Stomach (tissue), 19 donors: ENCODE measurements at places on chromosomes 4 and X. TPM values are rescaled to one million over a fixed set of nuclear protein-coding genes. Genes with fewer than 3 reads are reported as not detected.

Gene CXCL3
- total RNA-seq: 45.1 TPM

Gene NLGN3
- not detected for total RNA-seq

Gene PLXNB3
- total RNA-seq: 18.7 TPM

Gene NSUN7
- total RNA-seq: 17.3 TPM

Gene NR3C2
- total RNA-seq: 36.4 TPM

Gene GRIA3
- total RNA-seq: 4.7 TPM

Gene SSX3
- not detected for total RNA-seq

Gene YY2
- total RNA-seq: 5.7 TPM

GRCh38 chrX:151505796-151506195 lies 57.7 kb upstream of the PASD1 start:
- DNase-seq: no peak

DNA sequence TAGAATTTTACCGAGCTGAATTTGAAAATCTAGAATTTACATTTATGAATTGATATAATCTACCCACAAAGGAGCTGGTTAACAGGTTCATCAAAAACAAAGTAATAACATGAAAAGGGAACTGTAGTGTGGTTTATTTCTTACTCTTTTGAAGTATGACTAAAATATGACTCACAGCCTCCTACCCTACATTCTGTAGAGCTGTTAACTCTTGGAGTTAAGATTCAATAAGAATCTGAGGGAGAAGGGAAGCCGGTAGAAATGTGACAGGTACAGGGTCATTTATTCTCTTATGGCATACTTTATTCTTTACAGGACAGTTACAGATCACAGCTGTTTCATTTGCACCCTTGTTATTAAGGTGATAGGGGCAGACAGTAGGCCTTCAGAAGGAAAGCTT lies 132.2 kb upstream of the FAM47B start:
- no peak for DNase-seq

GRCh38 chrX:98350940-98351339 lies 1467.2 kb downstream of the RPA4 start:
- no peak for DNase-seq

GRCh38 chr4:85784947-85785346 lies 310.0 kb downstream of the ARHGAP24 start:
- no peak for DNase-seq

DNA sequence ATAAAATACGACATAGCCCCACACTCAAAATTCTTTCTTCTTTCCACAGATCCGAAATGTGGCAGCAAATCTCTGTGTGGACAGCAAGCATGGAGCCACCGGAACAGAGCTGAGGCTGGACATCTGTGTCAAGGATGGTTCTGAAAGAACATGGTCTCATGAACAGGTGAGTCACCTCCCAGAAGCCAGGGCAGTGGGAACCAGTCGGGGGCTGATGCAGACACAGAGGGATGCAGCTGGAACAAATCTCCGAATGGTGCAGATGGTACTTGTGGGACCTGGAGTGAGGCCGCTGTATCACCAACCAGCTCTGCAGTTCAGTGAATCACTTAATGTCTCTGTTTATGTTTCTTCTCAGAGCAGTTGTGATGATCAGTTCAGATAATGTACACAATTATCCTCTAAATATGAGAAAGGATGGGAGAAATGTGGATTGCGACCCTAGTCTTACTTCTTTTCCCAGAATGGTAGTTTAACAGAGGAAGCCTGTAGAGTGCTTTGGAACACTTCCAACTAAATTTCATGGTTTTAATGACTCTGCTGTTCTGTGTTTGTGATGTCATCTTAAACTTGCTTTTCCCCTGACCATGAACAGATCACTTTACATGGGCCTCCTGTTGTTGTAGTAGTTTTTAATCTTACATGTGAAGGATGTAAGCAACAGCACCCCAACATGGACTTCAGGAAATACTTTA lies 159.3 kb upstream of the GALNT7 start:
- DNase-seq: no peak

DNA sequence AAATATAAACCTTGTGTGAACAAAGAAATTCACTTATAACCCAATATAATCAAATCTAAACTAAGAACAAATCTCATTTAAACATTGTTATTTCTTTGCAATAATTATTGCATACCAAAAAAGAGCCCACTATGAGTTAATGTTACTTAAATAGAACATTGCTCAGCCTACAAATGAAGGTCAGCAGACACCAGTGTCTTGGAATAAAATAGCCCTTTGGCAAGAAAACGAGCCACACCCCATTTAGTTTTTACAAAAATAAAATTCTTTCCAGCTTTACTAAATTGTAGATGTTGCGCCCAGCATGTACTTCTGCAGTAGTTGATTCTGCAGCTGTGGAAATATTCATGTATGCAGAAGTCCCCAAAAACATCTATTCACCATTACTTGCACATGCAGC lies 12.2 kb downstream of the PLS3 start:
- DNase-seq: no peak

DNA sequence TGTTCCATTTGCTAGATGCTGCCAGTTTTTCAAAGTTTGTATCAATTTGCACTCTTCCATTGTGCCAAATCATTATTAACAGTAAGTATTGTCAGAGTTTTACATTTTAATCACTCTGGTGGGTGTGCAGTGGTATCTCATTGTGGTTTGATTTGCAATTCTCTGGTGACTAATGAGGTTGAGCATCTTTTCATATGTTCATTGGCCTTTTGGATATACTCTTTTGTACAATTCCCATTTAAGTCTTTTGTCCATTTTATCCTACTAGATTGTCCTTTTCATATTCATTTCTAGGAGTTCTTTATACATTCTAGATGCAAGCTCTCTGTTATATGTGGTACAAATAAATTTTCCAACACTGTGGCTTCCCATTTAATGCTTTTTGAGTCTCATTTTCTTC lies 17.4 kb upstream of the ARHGAP36 start:
- DNase-seq: no peak

DNA sequence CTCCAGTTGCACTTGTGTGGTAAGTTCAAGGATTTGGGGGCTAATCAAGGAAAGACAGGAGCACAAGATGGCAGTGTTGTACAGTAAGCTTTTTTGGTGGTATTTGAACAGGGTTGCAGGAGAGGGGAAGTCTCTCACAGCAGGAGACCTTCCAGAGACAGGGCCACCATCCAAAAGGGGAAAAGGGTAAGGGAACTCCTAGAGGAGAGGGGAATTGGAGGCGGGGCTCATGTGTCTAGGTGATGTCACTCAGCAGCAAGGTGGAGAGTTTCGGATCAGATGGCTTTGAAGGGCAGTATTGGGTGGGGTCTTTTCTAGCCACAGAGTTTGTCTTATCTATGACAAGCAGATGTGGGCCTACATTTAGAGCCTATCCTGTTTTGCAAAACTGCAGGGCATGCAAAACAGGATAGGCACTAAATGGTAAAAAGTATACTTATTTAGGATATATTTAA lies 13.4 kb upstream of the RNF175 start:
- no peak for DNase-seq

GRCh38 chrX:130267956-130268448 lies 697 bp downstream of the ZNF280C start:
- no peak for DNase-seq

- peak; percentile 13 for DNase-seq
These were observed 233.5 kb upstream of the GYPA start for GRCh38 chr4:144374065-144374464.

- DNase-seq: peak; percentile 32
These were observed 127.2 kb downstream of the FBXW7 start for GRCh38 chr4:152408514-152409327.

- no peak for DNase-seq
These were observed 77.0 kb downstream of the REELD1 start for GRCh38 chr4:146291313-146291712.

GRCh38 chr4:122831515-122832196 lies 5.0 kb downstream of the FGF2 start:
- no peak for DNase-seq

- no peak for DNase-seq
These were observed 223.2 kb upstream of the PGRMC2 start for GRCh38 chr4:128510850-128511249.

DNA sequence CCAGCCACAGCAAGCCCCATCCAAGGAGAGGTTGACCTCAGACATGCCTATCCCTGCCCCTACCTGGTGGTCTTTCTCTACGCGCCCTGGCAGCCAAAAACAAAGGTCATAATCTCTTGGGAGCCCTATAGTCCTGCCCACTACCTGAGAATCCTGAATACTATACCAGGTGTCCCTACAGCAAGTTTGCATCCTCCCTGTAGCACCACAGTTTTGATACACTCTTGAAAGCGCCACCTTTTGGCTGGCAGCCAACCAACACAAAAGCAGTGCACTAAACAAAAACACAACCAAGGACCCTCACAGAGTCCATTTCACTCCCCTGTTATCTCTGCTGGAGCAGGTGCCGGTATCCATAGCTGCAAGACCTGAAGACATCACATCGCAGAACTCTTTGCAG lies 523.8 kb upstream of the CPEB2 start:
- no peak for DNase-seq

DNA sequence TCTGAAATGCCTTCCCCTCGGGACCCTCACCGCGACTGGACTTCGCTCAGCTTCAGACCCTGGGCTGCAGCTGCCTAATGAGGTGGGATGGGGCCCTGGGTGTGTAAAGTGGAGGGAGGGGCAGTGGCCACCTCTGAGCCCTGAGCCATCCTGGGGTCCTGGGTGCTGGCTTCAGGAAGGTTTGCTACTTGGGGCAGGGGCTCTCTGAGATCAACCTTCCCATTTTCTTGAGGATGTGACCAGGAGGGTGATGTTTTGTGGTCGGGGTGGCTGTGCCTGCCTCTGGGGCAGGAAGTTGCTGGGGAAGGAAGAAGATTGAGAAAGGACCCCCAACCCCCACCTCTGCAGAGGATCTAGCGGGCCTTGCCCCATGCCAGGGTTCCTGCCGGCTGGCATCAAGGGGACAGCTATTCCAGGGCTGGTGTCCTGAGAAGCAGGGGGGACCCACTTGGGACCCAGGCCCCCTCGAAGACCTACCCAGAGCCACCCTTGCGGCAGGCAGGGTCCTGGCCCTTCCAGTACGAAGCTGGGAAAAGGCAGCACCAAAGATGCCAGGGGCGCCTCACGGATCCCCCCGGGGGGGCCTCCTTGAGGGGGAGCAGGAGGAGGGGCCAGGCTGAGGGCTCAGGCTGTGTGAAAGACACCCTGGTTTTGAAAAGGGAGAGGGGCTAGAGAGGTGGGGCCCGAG lies 6.5 kb downstream of the SH3BP2 start:
- peak; percentile 25 for DNase-seq

GRCh38 chr4:123121241-123121907 lies 199.0 kb upstream of the NUDT6 start:
- DNase-seq: peak; percentile 34

DNA sequence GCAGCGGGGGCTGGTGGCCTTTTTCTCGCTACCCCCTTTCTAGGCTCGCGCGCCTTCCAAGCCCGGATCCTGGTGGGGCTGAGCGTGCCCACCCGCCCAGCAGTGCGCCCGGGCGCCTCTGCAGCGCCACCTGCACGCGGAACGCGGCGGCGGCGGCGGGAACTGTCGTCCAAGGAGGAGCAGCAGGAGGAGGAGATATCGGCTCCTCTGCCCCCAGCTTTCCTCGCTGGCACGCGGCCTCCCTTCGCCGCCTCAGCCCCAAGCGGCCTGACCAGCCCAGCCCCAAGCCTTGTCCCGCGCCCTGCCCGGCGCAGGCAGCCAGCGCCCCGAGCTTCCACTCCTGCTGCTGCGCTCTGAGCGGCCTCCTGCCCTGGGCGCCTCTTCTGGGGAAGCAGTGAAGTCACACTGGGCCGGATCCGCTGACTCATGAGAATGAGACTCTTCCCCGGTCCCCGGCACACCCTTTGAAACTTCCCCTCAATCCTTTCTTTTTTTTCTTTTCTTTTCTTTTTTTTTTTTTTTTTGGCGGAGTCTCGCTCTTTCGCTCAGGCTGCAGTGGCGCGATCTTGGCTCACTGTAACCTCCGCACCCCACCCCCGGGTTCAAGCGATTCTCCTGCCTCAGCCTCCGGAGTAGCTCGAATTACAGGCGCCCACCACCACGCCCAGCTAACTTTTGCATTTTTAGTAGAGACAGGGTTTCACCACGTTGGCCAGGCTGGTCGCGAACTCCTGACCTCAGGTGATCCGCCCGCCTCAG lies 10.6 kb upstream of the ELF4 start:
- peak; percentile 72 for DNase-seq

DNA sequence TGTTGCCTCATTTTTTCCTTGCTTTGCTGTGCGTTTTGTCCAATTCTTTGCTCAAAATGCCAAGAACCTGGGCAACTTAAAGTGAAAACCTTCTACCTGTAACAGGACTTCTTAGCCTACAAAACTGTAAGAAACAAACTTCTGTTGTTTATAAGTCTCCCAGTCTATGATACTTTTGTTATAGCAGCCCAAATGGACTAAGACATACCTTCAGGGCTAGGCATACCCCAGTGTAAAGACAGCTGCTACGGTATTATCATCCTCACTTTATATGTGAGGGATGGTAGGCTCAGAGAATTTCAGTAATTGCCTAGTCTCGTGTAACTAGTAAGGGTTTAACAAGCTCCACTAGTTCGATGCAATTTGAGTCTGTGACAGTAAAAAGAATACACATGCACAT lies 6.0 kb upstream of the OPHN1 start:
- no peak for DNase-seq

DNA sequence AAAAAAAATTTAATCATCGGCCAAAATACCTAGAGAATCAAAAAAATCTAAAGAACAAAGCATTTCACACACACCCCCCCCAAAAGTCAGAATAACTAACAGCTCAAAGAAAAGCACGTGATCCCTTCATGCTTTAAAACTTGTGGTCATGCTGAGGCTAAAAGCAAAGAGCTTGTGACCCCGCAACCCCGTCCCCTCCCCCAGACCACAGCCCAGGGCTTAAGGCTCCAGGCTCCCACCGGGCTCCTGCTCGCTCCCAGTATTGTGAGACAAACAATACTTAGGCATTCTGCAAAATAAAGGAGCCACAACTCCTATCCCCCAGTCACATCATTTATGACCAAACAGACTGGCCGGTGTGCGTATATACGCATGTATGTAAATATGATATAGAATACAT lies 62.1 kb upstream of the CCDC160 start:
- DNase-seq: no peak

DNA sequence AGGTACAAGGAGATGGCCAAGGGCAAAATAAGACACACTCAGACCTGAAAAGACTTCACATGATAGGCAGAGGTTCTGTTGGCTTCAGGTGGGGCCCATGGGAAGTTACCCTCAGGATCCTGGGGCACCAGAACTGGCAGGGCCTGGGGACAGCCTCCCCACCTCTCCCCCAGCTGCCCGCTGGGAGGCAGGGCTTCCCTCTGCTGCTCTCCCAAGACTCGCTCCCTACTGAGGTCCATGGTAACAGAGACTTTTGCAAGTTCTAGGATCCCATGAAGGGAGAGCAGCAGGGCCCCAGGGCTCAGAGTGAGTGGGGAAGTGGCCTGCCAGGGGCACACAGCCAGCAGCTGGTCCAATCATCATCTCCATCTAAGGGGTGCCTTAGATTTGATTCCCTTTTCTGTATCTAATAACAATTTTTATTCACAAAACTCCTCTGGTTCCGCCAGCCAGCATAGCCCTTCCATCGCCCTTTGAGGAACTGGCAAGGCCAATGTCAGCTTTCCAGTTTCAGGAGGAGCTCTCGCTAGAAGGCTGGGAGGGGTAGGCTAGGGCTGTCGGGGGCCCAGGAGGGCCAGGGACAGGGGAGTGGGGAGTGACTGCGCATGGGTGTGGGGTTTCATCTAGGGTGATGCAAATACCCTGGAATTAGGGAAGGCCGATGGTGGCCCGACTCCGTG lies 78.2 kb downstream of the SLC2A9 start:
- no peak for DNase-seq
